ENCODE measurements at places on chromosomes 7 and 10. TPM values are rescaled to one million over a fixed set of nuclear protein-coding genes. Genes with fewer than 3 reads are reported as not detected.
A peak's percentile ranks its signal among the peaks of the same experiment; 100 is the strongest.

DNA sequence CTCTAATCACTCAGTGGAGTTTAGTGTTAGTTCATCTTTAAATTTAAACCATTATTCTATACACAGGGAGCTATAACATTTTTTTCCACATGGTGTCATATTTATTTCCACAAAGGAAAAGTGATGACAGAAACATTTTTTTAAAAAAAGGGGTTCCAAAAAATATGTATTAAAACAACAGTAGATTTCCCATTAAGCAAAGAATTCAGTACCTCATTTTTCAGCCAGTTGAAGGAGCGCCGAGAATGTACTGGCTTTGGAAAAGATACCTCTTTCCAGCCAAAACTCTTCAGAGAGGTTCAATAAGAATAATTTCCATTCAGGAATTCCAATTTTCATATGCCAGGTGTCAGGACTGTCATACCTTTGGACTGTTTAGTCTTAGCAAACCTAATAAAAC, 250.5 kb upstream of the MEOX2 start:
- DNase-seq, result no peak

The CHAT gene
- polyA plus RNA-seq, result not detected

DNA sequence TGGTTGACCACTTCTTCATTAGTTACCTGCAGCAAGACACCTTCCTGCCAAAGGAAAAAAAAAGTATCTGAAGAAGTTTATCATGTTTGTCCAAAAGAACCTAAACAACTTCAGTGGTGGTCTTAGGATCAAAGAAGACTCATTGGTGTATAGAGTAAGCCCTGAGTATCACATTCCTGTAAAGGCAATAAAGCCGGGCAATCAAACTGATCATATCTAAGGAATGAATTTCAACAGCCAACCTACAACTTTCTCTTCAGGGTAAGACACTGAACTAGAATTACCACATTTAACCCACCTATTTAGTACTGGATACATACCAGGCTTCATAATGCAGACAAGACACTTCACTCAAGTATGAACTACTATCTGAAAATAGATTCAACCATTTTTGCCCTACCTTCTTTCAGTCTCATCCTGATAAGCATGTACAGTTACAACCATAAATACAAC, 10.1 kb downstream of the HNRNPA2B1 start:
- no peak for DNase-seq

DNA sequence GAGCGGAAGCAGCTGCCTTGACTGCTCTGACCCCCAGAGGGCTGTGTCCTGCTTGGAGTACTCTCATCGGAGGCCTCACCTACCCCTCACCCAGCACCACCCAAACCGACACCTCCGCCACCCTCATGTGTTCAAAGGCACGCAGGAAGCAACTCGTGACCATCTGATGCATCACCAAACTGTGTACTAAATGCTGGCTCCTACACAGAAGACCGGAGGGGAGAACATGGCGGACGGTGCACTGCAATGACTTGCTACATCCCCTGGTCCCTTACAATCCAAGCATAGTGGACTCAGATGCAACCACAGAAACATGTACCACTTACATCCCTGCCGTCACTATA, 3.4 kb downstream of the PDAP1 start:
- DNase-seq, result no peak

- DNase-seq, result no peak
Measured at GRCh38 chr7:110766864-110767263, 324.1 kb upstream of the LRRN3 start.

The SKIDA1 gene
- 0.20 TPM for polyA plus RNA-seq

DNA sequence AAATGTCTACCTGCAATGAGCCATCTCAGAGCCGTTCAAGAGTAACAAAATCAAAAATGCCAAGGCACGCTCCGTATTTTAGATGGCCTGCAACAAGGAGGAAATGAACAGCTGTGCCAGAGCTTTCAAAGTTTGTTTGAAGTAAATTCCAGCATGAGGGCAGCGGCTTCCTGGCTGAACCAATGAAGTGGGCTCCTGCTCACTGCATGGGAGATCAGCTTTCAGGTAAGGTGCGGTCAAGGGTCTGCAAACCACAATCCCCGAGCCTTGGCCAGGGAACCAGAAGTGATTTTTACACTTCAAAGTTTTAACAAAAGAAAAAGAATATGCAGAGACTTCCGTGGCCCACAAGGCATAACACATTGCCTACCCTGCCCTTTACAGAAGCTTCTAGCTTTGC, 120.6 kb downstream of the DIP2C start:
- DNase-seq, result no peak

DNA sequence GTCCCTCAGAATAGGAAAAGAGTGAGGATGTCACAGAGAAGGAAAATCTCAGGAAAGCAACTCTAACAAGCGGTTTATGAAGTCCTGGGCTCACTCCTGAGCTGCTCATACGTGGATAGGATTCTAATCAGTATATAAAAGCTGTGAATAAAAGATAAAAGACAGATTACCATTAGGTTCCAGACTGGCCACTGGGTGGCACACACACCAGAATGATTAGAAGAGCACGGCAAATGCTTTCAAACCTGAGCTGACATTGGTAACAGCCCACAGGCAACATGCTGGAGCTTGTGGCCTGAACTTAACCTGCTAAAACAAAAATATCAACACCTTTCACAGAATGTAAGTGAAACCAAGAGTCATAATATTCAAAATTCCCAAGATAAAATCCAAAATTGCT, 370.8 kb downstream of the GRID1 start:
- no peak for DNase-seq

The RBM20 gene
- not detected for polyA plus RNA-seq

The ZNF425 gene
- 1.7 TPM for polyA plus RNA-seq

GRCh38 chr10:121303287-121303890, 294.9 kb downstream of the FGFR2 start:
- no peak for DNase-seq

DNA sequence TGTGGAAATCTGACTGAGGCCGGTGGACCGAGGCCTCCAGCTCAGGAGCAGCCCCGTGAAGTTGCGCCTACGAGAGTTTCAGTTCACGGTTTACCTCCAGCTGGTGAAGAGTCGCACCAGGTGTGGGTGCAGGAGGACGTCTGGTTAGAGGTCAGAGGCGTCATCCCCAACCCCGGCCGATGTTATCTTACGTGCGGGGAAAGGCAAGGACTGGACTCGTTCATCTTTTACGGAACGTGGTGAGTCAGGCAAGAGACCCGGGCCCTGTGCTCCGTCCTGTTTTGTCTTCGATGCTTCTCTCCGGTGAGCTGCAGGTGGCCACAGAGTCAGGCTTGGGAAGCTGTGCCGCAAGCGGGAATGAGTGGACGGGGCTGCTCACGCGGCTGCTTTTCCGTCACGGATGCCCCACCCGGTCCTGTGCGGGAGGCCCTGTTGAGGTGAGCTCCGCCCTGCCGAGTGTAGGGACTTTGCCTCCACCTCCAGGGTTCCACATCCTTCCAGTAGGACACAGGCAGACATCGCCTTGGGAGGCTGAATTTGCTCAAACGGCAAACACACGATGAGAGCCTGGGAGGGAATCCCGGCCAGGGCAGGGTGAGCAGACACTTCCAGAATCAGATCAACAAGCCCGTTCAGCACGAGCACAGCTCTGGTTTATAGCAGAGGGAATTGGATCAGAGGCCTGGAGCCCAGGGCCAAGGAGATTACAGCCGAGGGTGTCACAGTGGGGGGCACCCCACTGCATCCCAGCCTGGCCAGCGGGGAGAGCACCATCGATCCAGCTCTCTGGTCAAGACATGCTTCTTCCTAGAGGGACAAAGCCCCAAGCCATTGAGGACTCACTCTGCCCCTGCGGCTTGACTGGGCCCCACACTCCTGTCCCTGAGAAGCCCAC, 50.1 kb upstream of the INPP5A start:
- DNase-seq, result no peak

The VGF gene
- not detected for polyA plus RNA-seq

The TIMM23B gene
- polyA plus RNA-seq, result 15.6 TPM

The STEAP1 gene
- polyA plus RNA-seq, result not detected

DNA sequence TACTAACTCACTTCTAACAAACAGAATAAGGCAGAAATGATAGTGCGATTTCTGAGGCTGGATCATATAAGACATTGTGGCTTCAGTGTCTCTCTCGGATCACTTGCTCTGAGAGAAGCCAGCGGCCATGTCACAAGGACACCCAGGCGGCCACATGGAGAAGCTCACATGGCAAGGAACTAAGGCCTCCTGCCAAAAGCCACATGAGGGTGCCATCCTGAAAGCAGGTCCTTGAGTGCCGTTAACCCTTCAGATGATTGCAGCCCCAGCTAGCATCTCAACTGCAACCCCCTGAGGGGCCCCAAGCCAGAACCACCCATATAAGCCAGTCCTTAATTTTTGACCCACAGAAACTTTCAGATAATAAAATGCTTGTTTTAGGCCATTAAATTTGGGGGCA, 6.9 kb upstream of the VDAC2 start:
- no peak for DNase-seq

GRCh38 chr10:72067463-72068125, 20.8 kb downstream of the SPOCK2 start:
- no peak for DNase-seq

DNA sequence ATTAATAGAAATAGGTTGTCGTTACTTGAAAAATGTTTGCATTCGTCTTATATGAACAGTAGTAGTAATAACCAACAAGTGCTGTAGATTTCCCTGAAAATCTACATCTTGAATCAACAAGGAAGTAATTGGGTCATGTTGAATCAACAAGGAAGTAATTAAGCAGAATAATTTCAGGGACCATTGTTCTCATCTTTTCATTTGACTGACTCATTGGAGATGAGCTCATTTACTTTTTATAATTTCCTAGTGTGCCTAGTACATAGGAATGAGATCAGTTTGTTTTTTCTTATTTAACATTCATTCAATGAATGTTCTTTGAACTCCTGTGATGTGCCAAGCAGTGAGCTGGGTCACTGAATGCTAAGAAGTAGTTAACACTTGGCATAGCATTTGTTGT, 8.2 kb downstream of the CLDN12 start:
- DNase-seq, result no peak

The SLC13A1 gene
- polyA plus RNA-seq, result not detected

GRCh38 chr10:50279489-50279888, 28.2 kb upstream of the ASAH2 start:
- no peak for DNase-seq

DNA sequence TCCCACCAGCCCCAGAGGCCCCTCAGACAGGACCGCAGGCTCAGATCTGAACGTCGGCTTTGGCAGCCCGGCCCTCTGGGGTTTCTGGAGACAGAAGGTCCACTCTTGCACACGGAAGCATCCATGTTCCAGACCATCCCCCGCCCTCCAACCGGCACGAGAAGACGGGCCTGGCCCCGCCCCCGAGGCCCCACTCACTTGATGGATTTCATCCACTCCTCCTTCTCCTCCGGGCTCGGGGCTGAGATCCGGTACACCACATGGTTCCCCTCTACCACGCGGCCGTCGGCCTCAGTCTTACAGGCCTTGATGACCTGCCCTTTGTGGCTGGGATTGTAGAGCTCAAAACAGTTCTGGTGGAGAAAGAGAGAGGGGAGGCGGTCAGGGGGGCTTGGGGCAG, 107.3 kb downstream of the CYTH3 start:
- no peak for DNase-seq

- no peak for DNase-seq
Measured at GRCh38 chr10:21978191-21978862, 25.2 kb downstream of the DNAJC1 start.

GRCh38 chr10:100697070-100697469, 48.3 kb upstream of the PAX2 start:
- no peak for DNase-seq

The CDK14 gene
- 0.05 TPM for polyA plus RNA-seq

DNA sequence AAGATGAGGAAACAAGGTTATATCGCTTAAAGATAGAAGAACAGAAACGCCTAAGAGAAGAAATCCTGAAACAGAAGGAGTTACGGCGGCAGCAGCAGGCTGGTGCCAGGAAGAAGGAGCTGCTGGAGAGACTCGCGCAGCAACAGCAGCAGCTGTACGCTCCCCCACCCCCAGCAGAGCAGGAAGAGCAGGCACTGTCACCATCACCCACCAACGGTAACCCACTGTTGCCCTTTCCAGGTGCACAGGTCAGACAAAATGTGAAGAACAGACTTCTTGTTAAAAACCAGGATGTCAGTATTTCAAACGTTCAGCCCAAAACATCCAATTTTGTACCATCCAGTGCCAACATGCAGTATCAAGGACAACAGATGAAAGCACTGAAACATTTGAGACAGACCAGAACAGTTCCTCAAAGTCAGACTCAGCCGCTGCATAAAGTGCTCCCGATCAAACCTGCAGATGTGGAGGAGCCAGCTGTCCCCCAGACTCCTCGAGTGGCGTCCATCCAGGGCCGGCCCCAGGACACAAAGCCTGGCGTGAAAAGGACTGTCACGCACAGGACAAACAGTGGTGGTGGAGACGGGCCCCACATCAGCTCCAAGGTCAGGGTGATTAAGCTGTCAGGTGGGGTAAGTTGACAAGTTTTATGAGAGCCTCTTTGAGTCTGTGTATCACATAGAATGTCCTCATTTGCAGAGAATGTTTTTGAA, 67.1 kb downstream of the SHH start:
- no peak for DNase-seq

DNA sequence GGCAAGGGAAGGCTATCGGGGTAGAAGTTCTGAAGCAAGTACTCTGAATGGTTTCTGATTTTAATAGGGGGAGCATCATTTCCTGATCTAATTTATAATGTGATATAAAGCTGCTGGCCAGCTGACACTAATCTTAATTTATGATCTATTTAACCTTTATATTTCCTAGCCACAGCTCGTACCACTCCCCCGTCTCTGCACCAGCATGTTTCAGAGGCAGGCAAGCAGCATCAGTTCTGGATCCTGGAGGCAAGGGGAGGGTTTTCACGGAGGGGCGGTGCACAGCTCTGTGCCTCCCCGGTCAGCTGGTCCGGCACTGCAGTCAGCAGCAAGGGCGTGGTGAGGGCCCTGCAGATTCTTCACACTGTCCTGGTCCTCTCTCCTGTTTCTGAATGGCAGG, 30.0 kb downstream of the MGMT start:
- no peak for DNase-seq

- peak; percentile 77 for DNase-seq
Measured at GRCh38 chr10:14598809-14599764, 175.6 kb downstream of the FAM107B start.

- no peak for DNase-seq
Measured at GRCh38 chr10:98295907-98296306, 27.9 kb upstream of the LOXL4 start.

GRCh38 chr7:36764929-36765328, 40.6 kb upstream of the AOAH start:
- no peak for DNase-seq

GRCh38 chr7:26199301-26200037, 1.1 kb downstream of the HNRNPA2B1 start:
- DNase-seq, result no peak

All from CD8-positive, alpha-beta memory T cell (primary cell).